ENCODE measurements at places on chromosomes 13 and 19.

GRCh38 chr13:111990362-111990761 is 76.6 kb upstream of the SOX1 start:
- ATAC-seq: no peak

- ATAC-seq: no peak
Measured at GRCh38 chr13:29081036-29081435, 260.9 kb downstream of the MTUS2 start.

GRCh38 chr13:73198991-73199411 is 140.2 kb downstream of the KLF5 start:
- ATAC-seq: no peak

DNA sequence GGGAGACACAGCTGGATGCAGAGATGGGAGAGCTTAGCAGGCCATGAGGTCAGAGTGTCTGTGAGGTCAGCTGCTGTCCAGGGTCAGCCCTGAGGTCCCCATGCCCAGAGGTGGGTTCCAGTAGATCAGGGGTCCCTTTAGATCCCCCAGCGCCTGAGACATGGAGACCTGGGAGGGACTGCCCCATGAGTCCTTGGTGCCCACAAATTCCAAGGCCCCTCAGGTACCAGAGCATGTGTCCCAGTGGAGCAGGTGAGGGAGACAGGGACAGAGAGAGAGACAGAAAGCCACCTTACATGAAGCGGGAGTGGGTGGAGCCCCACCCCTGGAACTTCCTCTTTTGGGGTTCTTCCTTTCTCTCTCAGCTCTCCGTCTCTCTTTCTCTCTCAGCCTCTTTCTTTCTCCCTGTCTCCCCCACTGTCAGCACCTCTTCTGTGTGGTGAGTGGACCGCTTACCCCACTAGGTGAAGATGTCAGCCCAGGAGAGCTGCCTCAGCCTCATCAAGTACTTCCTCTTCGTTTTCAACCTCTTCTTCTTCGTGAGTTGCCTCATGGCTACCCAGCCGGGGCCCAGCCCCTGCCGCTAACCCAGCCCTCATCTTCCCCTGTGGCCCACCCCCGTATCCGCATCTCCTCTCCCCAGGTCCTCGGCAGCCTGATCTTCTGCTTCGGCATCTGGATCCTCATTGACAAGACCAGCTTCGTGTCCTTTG is at the start of gene CD37:
TSS of gene CD37 (plus strand) at position 336 of the 713 bp plus-strand sequence. CDS start at position 471, 135 bp downstream.
- ATAC-seq: no peak

GRCh38 chr19:42010245-42011126 is 16.5 kb upstream of the ATP1A3 start:
- ATAC-seq: no peak

DNA sequence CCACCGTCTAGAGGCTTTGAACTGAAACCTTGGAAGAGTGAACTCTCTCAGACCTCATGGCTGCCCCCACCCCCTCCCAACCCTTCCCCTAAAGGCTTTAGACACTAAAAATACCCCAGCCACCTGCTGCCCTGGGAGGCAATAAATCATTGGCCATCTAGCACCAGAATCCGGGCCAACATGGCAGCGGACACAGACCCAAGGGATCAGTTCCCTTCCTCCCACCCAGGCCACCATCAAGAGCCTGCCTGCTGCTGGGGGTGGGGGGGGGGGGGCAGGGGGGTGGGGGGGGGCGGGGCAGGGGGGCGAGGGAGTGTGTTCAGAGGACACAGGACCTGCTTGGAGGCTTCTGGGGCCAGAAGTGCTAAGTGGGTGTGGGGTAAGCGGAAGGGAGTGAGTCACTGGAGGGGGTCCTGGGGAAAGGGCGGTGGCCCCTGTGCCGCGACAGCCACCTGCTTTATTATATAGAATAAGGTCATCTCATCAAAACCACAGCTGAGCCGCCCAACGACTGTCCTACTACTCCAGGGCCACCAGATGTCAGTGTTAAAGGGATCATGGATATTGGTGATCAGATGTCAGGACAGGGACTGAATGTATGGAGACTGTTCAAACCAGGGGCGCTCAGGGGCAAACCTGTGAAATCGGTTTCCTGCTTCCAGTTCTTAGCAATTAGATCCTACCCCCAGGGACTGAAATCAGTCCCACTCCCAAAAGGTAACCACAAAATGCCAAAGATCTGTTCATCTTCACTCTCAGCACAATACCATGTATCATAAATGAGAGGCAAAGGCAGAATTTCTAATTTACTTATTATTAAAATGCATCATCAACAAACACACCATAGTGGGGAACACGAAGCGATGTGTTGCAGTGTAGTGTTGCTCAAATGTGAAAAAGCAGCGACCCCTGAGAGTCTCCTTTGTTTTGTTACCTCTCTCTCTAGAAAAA is 24.3 kb downstream of the ARL11 start:
- ATAC-seq: no peak

- no peak for ATAC-seq
Measured at GRCh38 chr19:39132344-39132969, 6.9 kb downstream of the PAK4 start.

DNA sequence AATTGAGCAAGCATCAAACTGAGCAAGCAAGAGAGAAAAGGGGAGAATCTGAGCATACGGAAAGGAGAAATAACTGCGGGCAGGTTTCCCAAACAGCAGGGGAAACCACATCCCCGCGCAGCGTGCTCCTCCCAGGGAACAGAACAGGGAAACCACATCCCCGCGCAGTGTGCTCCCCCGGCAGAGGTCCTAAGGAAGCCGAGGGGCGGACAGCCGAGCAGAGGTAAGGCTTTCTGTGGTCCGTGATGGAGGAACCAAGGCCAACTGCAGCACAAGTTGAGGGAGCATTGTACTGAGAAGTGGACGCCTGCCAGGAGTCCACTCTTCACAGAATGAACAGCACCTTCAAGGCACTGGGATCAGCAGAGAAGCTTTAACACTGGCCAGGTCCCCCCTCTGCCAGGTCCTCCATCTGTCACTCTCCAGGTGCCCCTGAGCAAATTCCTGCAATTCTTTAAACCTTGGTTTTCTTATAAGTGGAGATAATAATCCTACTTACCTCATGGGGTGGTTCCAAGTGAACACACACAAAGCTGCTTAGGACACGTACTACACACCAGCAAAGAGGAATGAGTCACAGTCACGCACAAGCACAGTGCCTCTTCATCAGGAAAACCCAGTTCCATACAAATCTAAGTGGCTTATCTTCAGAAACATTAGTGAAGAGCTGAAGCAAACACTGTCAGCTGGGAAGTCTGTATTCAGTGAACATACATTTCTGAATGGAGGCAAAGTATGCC is 23.0 kb upstream of the LAMP1 start:
- ATAC-seq: peak; percentile 7

DNA sequence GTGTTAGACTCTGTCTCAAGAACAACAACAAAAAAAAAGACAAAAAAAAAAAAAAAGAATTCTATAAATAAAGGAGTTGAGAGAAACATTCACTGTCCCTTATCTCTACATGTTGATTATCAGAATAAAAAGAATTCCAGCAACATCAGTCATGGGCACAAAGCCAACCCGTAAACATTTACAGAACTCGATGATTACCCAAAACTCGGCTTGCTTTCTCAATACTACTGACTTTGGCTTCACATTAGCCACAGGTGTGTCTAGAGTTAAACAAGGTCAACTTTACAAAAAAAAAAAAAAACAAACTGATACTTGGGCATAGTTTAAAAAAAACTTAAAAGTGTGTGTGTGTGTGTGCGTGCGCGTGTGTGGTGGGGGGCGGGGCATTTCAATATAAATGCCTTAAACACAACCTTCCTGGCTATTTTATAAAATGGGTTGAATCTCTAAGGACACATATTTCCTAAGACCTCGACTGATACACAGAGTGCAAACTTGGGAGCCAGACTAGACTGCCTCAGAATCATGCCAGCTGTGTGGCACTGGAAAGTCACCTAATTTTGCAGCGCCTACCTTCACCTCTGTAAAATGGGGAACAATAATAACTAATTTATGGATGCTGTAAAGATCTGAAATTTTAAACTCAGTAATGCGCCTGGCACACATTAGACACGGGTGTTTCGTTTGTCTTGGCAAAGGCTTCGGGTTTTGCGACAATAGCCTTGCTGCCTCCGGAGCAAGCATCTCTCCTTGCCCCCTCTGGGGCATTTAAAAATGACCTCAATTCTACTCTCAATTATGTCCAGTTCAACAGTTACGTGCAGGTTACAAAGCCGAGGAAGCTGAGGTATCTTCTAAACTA is 922 bp downstream of the EBPL start:
- peak; percentile 6 for ATAC-seq

DNA sequence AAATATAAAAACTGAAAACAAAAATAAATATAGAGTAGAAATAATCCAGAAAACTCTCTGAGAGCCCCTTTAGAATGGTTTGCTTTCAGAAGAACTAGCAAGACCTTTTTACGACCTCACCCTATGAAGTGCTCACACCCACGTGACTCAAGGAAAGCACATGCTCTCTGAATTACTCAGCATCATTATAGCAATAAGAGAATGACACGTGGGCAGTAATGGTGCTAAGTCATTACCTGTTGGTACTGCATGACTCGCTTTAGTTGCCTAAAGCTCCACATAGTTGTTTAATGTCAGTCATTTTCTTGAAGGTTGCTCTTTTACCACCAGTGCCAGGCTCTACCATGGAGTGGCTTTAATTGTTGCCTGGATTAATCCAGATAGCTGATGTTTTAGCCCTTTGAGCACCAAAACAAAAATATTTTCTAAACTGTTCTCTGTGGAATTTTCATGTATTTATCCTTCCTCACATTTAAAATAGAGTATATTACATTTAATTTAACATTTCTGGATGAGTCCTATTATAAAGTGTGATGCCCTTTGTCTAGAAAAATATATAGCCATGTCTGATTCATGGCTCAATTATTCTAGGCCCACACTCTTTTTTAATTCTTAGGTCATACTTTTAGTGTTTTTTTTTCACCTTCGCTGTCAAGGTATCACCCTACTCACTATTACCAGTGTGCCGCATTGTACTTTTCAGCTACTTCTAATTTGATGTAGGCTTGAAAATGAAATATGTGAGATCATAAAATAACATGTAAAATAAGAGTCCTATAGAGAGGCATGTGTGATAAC is 56.8 kb downstream of the THSD1 start:
- ATAC-seq: no peak

GRCh38 chr13:80069374-80069773 is 271.6 kb downstream of the SPRY2 start:
- no peak for ATAC-seq

- no peak for ATAC-seq
Measured at GRCh38 chr19:54154603-54155345, 4.7 kb downstream of the LENG1 start.

GRCh38 chr13:75690607-75691006 is 54.5 kb downstream of the LMO7 start:
- ATAC-seq: no peak

GRCh38 chr13:49395451-49395865 is 48.4 kb downstream of the CAB39L start:
- peak; percentile 89 for ATAC-seq

- peak; percentile 26 for ATAC-seq
Measured at GRCh38 chr19:18795540-18795939, 4.4 kb upstream of the COMP start.

DNA sequence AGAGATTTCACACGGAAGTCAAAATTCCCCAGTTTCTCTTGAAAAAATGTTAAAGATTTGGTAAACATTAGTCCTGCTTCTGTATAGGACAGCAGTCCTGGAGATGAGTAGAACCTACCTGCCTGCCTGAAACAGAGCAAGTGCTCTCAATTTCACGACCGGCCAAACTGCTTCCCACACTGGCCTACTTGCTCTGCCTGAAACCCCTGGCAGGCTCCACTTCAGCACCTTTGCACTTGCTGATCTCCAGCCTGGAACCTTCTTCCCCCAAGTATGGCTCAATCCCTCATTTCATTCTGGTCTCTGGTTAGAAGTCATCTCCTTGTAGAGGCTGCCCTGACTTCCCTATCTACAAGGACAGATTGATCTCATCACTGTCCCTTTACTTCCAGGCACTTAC is 271.4 kb downstream of the DLEU7 start:
- no peak for ATAC-seq

DNA sequence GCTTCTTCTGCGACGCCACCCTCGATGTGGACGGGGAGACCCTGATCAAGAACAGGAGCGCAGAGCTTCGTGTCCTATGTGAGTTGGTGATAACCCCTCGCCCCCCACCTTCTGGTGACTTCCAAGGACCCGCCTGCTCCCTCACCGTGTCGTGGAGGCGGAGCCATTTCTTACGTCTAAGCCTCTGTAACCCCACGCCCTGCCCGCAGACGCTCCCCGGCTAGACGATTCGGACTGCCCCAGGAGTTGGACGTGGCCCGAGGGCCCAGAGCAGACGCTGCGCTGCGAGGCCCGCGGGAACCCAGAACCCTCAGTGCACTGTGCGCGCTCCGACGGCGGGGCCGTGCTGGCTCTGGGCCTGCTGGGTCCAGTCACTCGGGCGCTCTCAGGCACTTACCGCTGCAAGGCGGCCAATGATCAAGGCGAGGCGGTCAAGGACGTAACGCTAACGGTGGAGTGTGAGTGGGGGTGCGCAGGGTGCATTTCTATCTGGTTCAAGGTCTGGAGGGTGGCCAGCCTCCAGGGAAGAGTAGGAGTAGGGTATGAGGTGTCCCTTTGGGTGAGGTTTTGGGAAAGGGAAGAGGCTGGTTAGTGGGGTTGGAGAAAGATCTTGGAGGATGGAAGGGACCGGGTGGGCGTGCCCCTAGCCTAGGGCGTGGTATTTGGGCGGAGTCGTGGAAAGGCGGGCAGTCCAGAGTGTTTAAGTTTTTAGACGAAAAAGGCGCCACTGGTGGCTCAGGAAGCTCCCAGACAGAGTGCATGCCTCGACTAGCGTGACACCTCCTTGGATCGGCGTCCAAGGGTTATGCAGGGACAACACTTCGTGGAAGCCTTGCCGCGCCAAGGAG is 3.3 kb downstream of the ICAM5 start:
- no peak for ATAC-seq

DNA sequence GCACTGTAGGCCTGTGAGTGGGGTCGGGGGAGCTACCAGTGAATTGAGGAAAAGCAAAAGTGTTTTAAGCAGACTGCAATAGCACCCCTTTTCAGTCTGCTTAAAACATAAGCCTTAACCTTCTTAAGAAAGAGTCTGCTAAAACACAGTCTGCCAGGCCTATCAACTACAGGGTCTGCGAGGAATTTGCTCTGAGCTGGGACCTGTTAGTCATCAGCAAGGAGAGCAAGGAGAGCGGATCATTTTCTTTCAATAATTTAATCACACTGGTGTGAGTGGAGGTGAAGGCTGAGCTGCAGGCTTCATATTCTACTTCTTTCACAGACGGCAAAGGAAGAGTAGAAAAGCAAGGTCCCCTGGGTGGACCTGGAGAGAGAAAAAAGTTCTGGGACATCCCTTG is 342.7 kb downstream of the ENOX1 start:
- ATAC-seq: no peak

- no peak for ATAC-seq
Measured at GRCh38 chr13:110245416-110245899, 61.5 kb downstream of the COL4A1 start.

GRCh38 chr19:57016076-57016475 is 103.7 kb upstream of the USP29 start:
- no peak for ATAC-seq

DNA sequence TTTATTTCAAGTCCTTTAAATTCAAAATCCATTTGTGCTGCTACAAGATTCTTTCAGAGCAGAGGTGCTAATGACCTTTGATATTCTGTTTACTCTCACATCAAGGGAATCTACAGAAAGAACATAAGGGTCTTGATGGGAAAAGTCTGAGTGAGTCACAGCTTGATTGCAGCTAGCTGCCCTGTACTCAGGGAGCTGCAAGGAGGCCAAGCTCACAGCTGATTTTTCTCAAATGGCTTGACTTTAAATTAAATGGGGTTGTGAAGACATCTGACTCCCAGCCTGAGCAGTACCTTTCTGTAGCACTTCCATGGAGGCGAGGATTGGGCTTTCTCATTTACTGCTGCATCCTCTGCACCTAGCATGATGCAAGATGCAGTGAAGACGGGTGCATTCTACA is 62.5 kb downstream of the RAP2A start:
- ATAC-seq: no peak

GRCh38 chr13:40193286-40194223 is 472.9 kb downstream of the FOXO1 start:
- ATAC-seq: peak; percentile 80
